NCI-H2081 treated with DMSO at 0.1 percent for 48 hours (cell line): ENCODE measurements at places on chromosomes 2 and 18.

GRCh38 chr18:41922841-41923240, 32.2 kb upstream of the PIK3C3 start:
- DNase-seq = no peak

GRCh38 chr18:42480441-42480840, 525.4 kb downstream of the PIK3C3 start:
- DNase-seq = no peak

GRCh38 chr18:6022074-6022444, 126.7 kb upstream of the TMEM200C start:
- DNase-seq = no peak

GRCh38 chr18:8248576-8248975, 360.7 kb upstream of the RAB12 start:
- DNase-seq = no peak

DNA sequence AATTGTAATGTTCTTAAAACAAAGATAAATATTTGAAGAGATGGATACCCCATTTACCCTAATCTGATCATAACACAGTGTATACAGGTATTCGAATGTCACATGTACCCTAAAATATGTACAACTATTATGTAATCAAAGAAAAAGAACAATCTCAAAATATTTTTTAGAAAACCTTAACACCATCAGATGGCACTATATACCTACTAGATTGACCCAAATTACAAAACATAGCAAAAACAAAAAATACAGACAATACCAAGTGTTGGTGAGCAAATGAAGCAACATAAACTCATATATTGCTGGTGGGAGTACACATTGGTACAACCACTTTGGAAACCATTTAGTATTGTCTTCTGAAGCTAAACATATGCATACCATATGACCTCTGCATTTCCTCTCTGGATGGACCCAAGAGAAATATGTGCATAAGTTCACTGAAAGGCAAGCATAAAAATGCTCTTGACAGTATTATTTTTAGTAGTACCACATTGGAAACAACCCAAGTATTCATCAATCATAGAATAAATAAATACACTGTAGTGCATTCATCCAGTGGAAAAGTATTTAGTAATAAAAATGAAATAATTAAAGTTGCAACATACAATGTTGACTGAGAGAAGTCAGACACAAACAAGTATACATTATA, 55.8 kb downstream of the GDF7 start:
- DNase-seq = no peak

DNA sequence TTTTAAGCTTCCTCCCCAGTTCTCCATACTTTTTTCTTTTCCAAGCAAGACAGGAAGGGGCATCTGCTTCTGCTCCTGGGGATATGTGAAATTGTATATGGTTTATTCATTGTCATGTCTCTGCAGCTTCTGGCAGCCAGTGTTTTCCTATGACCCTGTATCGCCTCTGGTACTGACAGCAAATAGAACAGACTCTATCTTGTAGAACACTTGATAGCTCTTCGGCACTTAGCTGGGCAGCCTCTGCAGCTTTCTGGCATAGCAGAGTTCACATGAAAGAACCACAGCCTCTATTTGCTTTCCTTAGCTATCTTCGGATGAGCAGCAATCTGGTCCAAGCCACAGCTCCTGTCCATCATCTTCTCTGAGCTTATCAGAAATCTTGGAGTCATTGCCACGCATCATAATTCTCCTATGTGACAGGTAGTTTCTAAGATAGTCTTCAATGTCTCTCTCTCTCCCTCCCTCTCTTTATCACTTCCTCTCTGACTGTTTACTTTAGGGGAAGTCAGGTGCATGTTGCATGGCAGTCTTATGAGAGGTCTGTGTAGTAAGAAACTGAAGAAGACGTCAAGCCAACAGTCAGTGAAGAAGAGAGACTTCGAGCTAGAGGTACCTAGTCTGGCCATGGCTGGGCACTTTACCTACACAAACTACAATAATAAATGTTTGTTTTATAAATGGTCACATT, 627.7 kb upstream of the CDH2 start:
- no peak for DNase-seq

GRCh38 chr2:19845323-19845920, 56.4 kb downstream of the TTC32 start:
- DNase-seq = no peak

DNA sequence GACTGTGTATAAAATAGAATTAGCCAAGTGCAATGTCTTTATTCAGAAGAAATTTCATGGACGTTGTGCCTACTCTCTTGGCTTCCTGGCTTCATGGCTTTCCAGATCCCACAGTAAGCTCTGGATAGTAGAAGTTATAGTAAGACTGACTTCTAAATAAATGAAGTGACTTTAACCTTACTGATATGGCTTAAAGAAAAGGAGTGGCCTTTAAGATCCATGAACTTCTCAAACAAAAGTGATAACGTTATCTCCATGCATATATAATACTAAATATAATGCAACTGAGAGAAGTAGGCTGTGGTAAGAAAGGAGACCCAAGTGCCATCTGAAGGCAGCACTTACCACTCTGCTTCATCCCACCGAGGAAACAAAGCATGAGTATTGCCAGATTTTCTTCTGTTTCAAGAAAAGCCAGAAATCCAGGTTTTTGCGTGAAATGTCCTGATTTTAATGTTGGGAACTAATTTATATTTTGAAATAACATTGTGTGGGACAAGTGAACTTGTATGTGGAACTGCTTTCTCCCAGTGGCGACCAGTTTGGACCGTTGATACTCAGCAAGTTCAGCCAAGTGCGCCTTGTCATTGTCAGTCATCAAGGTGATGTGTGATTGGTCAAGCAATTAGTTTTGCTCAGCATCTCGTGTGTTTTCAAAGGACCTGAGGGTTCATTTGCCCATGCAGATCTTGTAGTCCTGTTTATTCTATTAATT, 13.9 kb upstream of the IL37 start:
- no peak for DNase-seq

GRCh38 chr18:44392933-44393332, 287.8 kb upstream of the SETBP1 start:
- DNase-seq = no peak
